ENCODE measurements at places on chromosomes 2 and 18.

- DNase-seq: no peak
Measured at GRCh38 chr2:58543442-58543841, 302.3 kb upstream of the FANCL start.

DNA sequence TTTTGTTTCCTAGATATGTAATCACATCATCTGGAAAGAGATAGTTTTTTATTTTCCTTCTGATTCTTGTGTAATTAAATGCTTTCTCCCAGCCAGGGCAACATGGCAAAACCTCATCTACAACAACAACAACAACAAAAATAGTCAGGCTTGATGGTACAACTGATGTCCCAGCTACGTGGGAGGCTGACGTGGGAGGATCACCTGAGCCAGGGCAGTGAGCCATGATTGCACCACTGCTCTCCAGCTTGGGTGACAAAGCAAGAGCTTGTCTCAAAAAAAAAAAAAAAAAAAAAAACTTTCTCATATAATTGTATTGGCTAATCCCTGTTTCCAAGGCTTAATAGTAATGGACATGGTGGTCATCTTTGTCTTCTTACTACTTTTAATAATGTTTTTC, 26.4 kb upstream of the PGAP1 start:
- DNase-seq: peak; percentile 35

DNA sequence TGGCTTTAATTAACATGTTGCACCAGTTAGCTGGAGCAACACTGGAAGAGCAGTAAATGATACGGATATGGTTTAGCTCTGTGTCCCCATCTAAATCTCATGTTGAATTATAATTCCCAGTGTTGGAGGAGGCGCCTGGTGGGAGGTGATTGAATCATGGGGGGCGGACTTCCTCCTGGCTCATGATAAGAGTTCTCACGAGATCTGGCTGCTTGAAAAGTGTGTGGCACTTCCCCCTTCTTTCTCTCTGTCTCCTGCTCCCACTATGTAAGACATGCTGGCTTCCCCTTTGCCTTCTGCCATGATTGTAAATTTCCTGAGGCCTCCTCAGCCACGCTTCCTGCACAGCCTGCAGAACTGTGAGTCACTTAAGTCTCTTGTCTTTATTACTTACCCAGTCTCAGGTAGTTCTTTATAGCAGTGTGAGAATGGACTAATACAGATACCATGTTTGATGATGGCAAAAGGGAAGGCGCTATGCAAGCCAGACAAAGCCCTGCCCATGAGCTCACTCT, 963.6 kb downstream of the SOCS6 start:
- no peak for DNase-seq

GRCh38 chr2:176237456-176237855, 31.8 kb upstream of the MTX2 start:
- no peak for DNase-seq

DNA sequence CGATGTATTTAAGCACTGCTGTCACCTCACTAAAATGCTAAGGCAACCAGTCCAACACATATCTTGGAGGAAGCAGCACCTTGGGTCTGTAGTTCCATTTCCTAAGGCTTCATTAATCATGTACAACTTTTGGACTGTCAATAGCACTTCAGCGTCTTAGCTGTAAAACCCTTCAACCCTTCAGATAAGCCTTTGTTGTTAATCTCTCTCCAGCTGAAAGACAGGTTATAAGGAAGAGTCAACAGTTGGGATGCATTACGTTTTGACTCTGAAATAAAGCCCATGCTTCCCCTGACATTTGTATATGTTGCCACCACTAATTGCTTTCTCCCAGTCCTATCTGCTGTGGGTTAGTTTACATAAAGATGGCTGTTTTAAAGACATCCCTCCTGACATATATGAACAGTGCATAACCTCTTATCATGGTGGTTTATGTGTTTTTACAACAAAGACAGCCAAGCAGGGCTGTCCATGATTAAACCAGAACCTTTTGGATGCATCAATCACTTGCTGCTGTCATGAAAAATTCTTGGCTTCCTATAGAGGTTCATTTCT, 81.5 kb downstream of the EPHA4 start:
- DNase-seq: no peak

DNA sequence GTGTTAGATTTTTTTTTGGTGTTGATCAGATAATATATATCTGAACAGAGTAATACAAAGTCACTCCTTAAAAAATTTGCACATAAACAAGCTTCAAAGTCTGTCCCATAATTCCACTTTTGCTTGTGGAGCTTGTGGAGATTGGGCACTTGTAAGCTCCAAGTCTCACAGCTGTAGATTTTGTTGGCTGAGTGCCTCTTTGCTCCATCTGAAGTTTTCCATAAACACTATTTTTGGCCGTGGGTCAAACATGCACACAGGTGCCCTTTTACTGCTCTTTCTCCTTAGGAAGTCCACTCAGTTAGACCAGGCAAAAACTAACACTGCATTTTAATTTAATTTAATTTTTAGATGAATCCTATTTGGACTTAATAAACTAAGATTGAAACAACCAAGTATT, 3.6 kb upstream of the KCNJ13 start:
- no peak for DNase-seq

DNA sequence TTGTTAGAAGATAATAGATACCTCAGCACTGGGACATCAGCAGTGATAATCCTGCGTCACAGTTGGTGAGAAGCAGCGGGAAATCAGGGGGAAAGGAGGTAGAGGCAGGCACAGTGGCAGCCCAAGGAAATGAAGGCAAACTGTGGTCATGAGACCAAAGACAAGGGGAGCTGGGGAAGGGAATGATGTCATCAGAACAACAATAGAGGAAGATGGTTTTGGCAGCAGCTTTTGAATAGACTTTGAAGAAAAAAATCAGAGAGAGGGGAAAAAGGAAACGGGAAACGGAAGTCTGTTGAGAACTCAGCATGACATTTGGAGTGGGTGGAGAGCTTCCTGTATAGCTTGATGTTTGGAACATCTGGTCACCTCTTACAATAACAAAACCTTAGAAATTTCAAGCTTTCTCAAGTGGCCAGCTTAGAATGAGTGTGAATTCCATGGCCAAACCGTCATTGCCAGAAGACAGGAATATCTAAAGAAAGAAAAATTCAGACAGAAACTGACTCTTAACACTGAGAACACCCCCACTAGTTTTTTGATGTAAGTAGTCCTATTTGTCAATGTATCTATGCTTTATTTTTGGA, 18.4 kb upstream of the YES1 start:
- DNase-seq: peak; percentile 23

DNA sequence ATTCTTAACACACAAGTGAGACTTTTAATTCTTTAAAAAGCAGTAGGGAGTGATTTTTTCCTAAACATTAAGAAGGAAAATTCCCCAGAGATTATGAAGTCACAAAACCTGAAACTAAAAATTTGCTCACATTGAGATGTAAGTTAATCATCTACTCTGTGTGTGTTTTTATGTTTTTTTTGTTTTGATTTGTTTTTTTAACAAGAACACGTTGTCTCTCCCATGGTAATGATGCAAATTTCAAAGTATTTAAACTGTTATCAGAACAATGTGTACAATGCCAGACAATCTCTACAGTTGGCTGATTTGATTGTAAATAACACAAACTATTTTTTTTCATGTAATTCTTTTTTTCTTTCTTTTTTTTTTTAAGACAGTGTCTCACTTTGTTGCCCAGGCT, 71.5 kb downstream of the COLEC12 start:
- no peak for DNase-seq

DNA sequence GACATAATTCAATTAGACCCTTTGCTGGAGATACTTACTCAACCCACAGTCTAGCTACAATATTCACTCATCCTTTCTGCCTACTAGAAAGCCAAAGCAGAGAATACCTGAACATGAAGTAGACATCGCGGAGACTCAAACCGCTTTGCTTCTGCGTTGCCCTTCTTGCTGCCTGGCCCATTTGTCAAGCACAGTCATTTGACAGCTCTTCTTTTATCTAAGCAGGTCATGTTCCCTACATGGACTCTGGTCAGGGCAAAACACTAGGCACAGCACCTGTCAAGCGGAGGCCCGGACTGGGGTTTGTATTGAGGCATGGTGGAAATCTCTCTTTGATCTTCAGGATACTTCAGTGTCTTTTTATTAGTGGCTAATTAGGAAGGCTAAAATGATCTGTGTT, 89.7 kb downstream of the FARSB start:
- DNase-seq: no peak

- DNase-seq: peak; percentile 36
Measured at GRCh38 chr2:237097326-237097910, 11.7 kb downstream of the COPS8 start.

- no peak for DNase-seq
Measured at GRCh38 chr2:239223310-239224198, 177.3 kb downstream of the HDAC4 start.

DNA sequence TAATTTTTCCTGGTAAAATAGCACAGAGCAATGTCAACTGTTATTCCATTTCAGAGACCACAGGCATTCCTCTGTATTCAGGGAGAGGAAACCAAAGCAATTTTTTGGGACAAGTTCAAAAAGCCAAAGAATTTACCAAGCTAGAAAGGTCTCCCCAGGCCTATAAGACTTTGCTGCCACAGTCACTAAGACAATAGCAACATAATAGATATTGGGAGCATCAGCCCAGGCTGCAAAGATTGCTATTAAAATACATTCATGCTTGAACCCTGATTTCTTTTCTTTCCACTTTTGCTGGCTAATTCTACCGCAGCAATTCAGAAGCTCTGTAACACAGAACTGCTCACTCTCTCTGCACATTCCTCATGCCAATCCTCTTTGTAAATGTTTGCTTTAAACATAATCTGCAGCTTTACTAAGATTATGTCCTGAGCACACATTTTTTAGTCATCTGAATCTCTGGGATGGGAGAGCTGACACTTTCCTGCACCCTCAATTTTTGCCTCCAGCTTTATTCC, 76.3 kb downstream of the CLHC1 start:
- no peak for DNase-seq

DNA sequence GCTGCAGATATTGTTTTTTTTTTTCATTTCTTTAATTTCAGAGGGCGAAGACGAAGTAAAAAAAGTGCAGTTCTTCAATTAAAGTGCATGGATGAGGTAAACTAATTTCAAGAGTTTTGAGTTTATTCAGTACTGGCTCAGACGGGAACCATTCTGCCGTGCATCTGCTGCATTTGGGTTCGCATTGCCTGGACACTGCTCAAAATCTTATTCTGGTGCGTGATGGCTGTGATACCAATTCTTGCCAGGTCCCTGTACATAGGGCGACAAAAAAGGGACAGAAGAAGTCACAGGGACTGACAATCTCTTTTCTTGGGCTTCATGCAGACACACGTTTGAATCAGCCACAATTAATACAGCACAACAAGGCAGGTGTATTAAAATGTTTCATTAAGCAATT, 146.2 kb downstream of the EPHA4 start:
- no peak for DNase-seq

DNA sequence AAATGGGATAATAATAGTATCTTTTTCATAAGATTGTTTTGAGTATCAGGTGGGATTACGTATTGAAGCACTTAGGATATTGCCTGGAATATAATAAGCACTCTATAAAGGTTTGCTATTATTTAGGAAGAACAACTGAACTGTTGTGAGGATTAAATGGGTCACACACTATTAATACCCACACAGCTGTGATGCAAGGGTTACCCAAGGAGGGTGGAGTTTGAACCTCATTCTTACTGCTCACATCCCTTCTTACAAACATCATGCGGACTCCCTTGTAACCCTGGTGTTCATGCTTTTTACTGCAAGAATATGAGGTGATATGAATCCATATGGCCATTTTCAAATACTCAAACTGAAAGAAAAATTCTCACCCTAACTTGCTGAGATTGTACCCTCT, 113.5 kb downstream of the KCTD1 start:
- peak; percentile 20 for DNase-seq

DNA sequence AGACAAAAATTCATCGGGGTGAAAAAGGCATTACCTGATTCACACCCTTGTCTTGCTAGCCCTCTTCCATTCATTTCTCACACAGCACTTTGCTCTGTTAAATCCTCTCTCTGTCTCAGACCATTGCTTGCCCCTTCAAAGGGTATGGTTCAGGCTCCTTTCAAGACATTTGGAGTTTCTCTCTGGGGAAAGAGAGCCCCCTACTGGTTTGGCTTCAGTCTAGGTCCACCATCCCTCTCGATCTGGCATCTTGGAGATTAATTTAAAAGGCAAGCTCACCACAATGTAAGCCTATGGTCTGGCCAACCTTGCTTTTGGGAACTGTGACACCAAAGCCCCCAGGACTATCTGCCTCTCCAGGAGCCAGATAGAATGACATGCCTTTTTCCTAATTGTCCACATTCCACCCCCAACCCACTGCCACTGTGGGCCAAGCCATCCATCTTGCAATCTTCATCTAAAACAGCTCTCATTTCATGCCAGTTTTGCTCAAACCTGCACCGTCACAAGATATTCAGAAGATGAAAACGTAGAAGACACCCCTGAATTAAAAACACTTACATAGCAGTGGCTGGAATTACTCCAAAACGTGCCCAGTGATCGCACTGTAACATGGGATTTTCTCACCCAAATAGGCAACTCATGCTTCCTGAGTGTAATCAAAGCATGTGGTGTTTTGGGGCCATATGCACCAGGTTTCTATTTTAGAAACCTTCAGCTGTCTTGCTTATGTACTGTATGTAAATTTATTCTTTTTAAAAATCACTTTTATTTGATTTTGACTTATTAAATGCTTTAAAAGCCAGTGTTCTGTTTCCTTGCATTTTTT, 93.9 kb downstream of the FARSB start:
- peak; percentile 78 for DNase-seq

- DNase-seq: no peak
Measured at GRCh38 chr18:10017043-10017442, 103.2 kb downstream of the VAPA start.

DNA sequence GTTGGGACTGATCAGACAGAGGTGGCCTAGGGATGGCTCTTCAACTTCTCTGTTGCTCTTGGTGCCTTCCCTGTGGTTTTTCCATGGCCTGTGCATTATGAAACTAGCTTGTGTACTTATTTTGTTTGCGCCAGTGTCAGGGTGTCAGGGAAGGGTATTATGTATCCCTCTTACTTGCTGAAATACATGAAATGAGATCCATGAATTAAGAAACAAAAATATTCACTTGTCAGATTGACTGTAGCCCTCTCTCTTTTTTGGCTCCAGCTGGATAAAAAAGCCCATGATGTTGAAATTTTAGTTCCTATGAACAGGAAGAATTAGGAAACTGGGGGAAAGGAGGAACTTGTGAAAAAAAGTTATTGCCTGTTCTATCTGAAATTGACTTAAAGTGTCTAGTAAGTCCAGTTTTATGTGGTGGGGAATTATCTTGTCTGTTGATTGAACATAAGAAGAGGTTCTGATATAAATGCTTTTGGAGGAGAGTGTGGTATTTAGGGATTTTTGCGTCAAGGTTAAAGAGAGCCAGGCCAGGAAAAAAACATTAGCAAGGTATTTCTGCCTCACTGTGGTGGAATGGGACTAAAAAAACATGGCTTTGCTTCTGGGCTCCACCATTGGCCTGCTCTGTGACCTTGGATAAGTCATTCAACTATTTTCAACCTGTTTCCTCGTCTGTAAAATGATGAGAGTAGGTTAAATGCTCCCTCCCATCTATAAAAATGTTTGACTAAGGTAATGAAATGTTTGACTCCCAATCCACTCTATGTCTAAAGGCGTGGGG, 12.0 kb downstream of the UGP2 start:
- DNase-seq: peak; percentile 59

GRCh38 chr2:39568116-39568515, 97.6 kb upstream of the TMEM178A start:
- DNase-seq: no peak

GRCh38 chr2:12031866-12032265, 285.4 kb downstream of the LPIN1 start:
- DNase-seq: no peak

GRCh38 chr2:151482171-151482725, 72.5 kb downstream of the RIF1 start:
- no peak for DNase-seq

Data from MCF 10A (cell line).